ENCODE measurements at places on chromosomes 13 and 19.
A peak's percentile ranks its signal among the peaks of the same experiment; 100 is the strongest.

DNA sequence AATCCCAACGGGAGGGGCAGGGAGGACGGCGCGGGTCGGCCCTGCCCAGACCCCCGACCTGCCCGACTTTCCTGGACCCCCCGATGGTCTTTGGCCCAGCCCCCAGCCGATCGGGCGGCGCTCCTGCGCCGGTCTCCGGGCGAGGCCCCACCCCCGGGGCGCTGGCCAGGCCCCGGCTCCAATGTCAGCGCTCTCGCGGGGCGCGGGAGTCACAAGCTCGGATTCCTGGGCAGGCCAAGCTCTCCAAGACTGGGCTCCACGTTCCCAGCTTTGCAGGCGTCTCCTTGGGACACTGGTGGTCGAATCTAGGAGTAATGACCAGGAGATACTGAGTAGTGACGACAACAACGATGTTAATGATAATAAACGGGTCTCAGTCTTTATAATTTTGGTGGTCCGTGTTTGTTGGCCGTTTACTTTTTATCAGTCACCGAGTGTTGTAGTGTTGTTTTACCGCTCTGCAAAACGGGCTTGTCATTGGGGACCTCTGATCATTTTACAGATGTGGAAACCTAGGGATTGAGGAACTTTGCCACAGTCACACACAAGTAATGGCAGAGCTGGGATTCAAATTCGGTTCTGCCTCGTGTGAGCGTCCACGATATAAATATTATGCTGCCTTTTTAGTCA is 545 bp downstream of the RAD23A start:
- DNase-seq: peak; percentile 42

- DNase-seq: no peak
These were observed 18.3 kb downstream of the ZNF100 start for GRCh38 chr19:21749090-21749489.

DNA sequence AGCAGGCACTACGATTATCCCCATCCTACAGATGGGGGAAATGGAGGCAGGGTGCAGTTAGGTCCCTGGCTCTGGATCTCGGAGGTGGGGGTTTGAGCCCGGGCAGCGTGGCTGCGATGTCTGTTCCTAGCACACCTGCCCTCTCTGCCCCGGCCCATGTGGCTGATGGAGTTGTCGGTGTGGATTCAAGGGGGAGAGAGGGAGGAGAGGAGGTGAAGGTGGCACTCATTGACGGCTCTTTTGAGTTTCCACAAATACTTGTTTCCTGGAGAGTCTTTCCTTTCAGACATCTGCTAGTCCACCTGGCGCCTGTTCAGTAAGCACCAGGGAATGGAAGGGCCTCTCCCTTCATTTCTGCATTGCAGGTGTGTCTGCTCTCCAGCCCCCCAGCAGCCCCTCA is 69.9 kb downstream of the ARHGEF18 start:
- no peak for DNase-seq

DNA sequence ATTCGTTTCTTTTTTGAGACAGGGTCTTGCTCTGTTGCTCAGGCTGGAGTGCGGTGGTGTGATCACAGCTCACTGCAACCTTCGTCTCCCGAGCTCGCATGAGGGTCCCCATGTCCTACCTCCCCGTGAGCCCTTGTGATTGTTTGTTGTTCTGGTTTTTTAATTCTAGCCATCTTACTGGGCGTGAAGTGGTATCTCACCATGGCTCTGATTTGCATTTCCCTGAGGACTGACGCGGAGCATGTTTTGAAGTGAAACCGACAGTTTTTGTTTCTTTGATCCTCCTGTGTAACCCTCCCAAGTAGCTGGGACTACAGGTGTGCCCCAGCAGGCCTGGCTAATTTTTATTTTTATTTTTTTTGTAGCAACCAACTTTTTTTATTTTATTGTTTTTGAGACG is 21.7 kb downstream of the GNG7 start:
- no peak for DNase-seq

GRCh38 chr13:43251961-43252360 is 228.6 kb downstream of the DNAJC15 start:
- no peak for DNase-seq

GRCh38 chr19:741506-742131 is 9.3 kb upstream of the MISP start:
- DNase-seq: no peak

GRCh38 chr13:53144826-53145225 is 116.2 kb downstream of the OLFM4 start:
- DNase-seq: no peak

DNA sequence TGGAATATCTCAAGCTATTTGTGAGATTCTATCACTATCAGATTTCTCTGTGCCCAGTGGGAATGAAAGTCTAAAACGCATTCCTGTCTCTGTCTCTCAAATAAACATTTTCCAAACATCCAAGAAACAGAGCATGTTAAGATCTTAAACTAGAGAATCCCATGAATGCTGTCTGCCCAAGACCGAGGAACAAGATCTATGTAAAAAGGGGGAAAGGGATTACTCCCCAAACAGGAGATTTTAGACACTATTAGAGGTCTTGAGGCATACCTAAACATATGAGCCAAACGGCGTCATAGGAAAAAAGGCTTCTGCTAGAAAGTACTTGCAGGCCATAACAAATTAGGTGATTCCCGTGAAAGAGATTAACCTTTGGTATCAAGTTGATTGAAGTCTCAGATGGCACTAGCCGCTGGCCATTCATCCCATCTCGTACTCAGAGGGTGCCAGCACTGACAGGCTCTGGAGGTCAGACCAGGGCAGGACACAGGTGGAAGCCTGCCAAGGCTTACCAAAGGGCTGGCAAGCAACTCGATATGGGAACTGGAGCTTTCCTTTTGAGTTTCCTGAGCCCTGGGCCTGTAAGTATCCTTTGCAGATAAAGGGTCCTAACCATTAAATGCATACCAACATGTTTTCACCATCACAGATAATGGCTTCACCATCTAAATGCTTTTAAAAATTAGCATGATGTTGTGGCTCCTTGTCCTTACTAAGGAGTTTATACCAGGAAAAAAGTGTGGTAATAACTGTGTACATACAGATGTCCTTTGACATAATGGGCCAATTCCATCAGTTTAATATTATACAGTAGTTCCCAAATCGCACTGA is 225.2 kb downstream of the FOXO1 start:
- DNase-seq: no peak

GRCh38 chr13:40780822-40781401 is 8.5 kb upstream of the SLC25A15 start:
- no peak for DNase-seq

DNA sequence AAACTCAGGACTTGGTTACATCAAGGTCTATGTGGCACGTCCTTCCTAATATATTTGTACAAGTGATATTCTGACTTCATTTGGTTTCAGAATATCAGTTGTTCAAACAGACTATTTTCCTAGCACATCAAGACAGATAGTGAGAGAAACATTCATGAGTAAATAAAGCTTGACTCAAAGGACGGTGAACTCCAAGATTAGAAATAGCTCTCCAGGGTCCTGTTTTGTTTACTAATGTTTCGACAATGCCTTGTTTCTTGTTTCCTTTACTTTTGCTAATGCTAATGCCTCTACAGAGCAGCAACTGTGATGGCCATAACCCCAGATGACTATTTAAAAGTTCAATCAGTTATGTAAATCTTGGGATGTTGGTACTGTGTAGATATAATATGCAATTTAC is 313.9 kb downstream of the KLF12 start:
- no peak for DNase-seq

GRCh38 chr19:1084024-1084868 is 10.9 kb downstream of the POLR2E start:
- no peak for DNase-seq

- DNase-seq: no peak
These were observed 219.0 kb downstream of the MZT1 start for GRCh38 chr13:72508392-72508791.

DNA sequence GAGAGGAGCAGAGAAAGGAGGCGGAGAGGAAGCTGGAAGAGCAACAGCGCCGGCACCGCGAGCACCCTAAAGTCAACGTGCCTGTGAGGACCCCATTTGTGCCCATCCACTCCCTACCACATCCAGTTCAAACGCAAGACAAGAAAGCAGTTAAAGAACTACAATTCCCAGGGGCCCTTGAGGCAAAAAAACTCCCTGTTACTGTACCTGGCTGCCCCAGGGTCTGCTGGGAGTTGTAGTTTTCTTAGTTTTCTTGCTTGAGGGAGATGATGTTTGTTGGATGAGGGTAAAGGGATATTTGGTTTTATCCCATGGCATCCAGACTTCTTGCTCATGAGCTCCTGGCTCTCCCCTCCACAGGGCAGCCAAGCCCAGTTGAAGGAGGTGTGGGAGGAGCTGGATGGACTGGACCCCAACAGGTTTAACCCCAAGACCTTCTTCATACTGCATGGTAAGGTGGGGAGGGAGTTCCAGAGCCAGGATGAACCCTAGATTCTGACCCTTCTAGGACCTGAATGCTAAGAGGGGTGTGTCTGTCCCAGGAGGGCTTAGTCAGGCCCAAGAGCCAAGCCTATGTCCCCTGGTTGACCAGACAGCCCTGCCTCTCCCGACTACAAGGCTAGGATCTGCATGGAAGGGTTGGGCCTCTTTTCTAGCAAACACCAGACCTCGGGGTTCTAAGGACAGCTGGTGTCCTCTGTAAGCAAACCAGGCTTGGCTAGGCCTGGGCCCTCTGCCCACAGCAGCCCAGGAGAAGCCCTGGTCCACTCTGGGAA is 13.2 kb downstream of the NUCB1 start:
- DNase-seq: no peak

GRCh38 chr19:30006207-30006606 is 64.2 kb downstream of the URI1 start:
- DNase-seq: no peak

- no peak for DNase-seq
These were observed 57.4 kb downstream of the PEPD start for GRCh38 chr19:33464010-33464732.

DNA sequence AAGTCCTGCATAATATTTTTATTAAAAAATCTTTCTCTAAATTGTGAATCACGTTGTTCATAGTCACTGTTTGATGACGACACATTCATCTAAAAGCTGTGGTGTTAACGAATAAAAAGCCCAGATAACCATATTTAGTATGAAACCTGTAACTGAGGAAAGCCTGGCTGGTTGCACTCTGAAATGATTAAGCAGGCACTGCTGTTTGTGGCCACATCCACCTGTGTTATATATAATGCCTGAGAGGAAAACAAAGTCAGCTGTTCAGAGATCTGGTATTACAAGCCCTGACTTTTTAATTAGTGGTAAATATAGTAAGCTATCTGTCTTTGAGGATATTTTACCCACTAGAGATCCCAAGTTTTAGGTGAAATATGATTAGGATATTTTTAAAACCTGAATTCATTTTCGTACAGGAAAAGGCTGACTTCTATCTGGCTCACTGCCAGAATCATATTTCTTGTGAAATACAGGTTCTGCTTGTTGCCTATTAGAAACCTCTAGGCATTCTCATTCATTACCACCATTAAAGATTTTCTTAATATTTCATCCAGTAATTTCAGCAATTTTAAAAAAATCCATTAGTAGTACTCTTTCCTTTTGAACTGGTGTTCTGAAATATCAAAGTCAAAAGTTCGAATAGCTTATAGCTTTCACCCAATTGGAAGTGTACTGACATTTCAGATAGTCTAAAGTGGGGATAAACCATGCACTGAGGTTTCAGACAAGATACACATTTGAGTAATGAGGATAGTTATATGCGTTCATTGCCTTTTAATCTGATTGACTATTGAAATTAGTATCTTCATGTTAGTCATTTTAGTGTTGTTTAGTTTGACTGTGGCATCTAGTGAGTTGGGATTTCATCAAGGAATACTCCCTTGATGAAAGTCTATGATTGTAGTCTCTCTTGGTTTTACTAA is 79.7 kb downstream of the LMO7 start:
- no peak for DNase-seq

GRCh38 chr13:40933508-40934204 is 85.5 kb downstream of the ELF1 start:
- DNase-seq: no peak

DNA sequence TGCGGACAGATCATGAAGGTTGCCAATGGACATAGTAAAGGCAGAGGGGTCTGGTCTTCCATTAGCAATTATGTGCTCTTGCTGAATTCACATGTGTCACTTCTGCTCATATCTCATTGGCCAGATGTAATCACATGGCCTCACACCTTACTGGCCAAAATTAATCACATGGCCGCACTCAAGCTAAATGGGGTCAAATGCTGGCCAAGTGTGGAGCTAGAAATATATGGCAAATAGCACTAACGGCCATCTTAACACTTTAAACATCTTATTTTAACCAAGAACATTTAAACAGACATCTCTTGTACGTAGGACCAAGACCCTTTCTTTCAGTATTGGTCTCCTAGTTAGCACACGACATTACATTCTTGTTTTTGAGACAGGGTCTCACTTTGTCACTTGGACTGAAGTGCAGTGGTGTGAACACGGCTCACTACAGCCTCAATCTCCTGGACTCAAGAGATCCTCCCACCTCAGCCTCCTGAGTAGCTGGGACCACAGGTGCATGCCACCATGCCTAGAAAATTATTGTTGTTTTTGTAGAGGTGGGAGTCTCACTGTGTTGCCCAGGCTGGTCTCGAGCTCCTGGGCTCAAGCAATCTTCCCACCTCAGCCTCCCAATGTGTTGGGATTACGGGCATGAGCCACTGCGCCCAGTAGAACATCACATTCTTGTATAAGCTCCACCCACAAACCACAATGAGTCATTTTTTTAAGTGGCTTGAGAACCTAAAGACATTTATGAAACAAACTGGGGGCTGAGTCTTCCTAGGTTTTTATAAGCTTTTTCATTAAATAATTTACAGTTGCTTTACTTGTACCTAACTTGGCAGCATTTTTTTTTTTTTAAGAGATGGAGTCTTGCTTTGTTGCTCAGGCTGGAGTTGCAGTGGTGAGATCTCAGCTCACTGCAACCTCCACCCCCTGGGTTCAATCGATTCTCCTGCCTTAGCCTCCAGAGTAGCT is 2.9 kb upstream of the PTOV1 start:
- DNase-seq: no peak

- DNase-seq: no peak
These were observed 54.0 kb downstream of the ALOX5AP start for GRCh38 chr13:30789166-30789862.

DNA sequence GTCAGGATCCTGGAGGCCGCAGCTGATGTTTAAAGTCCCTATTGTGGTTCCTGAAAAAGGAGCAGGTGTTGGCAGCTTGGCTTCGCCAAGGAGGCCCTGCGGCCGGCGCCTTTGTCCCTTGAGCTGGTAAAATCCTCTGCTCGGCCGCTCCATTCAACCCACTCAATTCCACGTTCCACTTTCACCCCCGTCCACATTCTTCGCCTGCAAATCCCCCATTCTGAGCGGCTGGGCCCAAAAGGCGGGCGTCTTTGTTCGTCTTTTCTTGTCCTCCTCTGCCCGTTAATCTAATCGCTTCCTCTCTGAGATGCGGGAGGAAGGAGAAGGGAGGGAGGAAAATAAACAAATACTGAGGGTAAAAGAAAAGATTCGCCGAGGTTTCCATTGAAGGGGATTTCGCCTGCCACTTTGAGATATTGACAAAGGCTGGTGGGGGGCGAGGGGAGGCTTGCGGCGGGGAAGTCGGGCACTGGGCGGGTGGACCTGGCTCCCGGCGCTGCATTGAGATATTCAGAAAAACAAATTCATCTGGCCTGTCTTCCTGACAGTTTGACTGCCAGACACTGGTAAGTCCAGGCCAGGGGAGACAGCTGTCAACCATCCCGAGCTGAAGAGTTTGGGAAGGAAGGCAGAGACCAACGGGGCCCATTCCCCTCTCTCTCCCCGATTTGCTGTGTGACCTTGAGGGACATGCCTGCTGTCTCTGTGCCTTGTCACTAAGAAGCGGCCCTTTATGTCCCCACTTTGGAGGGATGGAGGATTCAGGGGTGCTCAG is 37.6 kb downstream of the ZNRF4 start:
- no peak for DNase-seq
